Activated CD4-positive, alpha-beta T cell treated with anti-CD3 and anti-CD28 coated beads for 24 hours (primary cell): ENCODE measurements at places on chromosomes 2 and 18.
A peak's percentile ranks its signal among the peaks of the same experiment; 100 is the strongest.

DNA sequence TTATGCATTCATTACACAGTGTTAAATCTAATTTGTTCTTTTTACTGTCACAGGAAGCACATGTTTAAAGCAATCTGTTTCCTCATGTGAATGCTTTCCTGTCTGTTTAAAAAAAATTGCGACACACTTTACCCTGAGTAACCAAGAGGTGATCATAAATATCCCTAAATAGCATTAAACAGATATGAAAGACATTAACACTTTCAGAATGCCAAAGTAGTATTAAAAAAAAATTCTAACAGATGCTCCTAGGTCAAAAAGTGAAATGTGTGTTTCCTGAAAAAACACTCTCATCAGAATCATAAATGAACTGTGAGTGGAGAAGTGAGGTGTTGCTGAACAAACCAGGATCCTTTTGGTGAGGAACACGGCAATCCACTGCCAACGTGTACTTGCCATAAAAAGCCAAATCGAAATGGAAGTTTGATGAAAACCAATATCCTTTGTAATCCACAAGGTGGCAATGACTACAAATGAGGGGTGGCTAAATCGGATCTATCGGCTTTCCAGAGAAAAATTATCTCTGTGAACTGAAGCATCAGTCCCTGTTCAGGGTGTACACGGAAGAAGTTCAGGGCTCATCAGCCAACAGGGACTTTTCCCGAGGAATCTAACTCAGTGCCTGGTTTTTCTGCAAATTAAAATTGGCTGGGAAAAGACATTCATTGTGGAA is 248.9 kb downstream of the TCF4 start:
- no peak for DNase-seq

GRCh38 chr18:63472380-63472779 is 4.4 kb upstream of the SERPINB5 start:
- no peak for DNase-seq

- DNase-seq: no peak
These were observed 5.3 kb upstream of the ORC2 start for GRCh38 chr2:200968735-200969134.

- DNase-seq: no peak
These were observed 32.8 kb downstream of the MSH6 start for GRCh38 chr2:47815764-47816163.

- DNase-seq: no peak
These were observed 17.2 kb downstream of the FHOD3 start for GRCh38 chr18:36314754-36315153.

GRCh38 chr2:97717613-97717995 is 4.2 kb downstream of the ZAP70 start:
- no peak for DNase-seq

GRCh38 chr2:76921006-76921405 is 601.2 kb downstream of the LRRTM4 start:
- no peak for DNase-seq

- no peak for DNase-seq
These were observed 68.6 kb downstream of the CAMKMT start for GRCh38 chr2:44430342-44430741.

DNA sequence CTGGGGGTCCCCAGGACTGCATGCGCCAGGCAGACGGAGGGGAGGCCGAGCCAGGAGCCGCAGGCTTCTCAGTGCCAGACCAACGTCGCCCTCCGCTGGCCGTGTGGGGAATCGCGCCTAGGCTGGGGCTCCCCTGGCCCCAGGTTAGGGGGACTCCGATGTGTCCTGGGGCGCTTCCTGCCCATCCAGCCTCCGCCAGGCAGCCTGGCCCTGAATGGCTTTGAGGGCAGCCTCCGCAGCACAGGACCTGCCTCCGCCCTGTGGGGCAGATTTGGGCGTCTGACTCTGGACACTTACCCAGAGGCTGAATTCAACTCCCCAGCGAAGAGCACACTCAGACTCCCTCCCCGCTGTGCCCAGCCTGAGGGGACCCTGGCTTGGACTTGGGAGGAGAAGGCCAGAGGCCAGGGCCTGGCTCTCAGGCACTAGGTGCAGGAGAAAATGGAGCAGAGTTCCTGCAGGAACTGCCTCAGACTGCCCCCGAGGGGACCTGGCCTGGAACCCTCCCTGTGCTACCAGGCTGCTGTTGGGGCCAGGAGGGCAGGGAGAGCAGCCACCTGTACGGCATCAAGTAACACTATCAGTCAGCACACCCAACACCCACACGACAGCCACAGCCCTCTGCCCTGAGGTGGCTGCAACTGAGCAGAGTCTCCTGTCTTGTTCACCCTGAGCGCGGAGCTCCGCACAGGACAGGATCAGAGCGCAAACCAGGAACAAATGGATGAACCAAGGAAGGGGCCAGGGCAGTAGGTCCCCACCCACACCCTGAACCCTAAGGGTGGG is 597 bp upstream of the TEKT4 start:
- peak; percentile 19 for DNase-seq

DNA sequence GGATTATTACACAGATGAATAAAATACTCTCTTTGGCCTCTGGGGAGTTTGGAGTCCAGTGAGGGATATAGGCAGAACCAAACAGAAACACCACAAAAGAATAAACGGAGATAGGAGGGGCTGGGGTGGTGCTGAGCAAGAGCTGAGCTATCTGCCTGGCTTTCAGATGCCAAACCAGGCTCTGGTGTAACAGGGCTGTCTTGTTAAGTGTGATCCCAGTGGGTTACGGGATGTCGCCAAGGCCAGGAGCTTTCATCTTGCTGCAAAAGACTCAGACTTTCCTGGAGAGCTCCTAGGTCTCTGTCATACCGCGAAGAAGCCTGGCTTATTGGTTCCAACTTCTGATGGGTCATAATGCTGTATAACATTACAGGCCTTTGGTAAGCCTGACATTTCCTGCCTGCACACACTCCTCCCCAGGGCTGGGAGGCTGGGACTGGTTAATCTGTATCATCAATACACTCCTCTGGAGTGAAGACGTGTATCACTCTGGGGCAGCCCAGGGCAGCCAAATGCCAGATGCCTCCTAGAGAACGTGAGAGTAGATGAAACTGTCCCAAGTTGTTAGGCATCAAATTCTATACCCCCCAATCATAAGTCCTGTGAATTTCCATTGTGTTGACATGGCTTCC is 60.5 kb downstream of the STPG4 start:
- DNase-seq: no peak

GRCh38 chr2:38763228-38763627 is 12.1 kb upstream of the SRSF7 start:
- no peak for DNase-seq

- DNase-seq: no peak
These were observed 19.5 kb downstream of the FBXO15 start for GRCh38 chr18:74128159-74128558.

- no peak for DNase-seq
These were observed 229.2 kb downstream of the GLI2 start for GRCh38 chr2:120964819-120965218.

- DNase-seq: peak; percentile 17
These were observed 1.4 kb downstream of the DOCK10 start for GRCh38 chr2:225040856-225041206.

GRCh38 chr2:227455200-227455599 is 16.8 kb upstream of the AGFG1 start:
- DNase-seq: no peak

DNA sequence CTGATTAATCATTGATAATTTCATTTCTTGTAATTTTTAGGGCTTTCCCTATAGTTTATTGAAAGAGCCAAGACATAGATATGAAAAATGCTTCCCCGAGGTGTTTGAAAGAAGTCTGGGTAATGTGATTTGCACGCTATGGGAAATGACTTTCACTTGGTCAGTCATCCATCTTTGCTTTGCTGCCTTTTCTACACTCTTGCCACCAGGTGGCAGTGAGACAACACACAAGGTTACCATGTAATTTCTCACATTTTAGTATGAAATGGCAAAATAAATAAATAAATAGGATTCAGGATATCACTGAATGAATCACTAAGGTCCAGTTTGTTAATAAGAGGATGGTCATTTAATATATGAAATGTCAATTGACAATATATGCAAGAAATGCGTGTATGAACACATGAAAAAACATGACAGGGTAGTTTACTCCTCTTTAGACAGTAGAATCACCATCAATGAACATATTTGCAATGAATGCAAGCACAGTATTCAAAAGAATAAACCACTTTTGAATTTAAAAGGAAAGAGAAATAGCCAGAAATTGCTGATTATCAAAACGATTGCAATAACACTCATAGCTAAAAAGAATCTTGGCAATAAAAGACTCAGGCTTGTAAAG is 52.2 kb upstream of the KCNH7 start:
- no peak for DNase-seq

GRCh38 chr2:171146633-171147032 is 14.1 kb downstream of the TLK1 start:
- no peak for DNase-seq

DNA sequence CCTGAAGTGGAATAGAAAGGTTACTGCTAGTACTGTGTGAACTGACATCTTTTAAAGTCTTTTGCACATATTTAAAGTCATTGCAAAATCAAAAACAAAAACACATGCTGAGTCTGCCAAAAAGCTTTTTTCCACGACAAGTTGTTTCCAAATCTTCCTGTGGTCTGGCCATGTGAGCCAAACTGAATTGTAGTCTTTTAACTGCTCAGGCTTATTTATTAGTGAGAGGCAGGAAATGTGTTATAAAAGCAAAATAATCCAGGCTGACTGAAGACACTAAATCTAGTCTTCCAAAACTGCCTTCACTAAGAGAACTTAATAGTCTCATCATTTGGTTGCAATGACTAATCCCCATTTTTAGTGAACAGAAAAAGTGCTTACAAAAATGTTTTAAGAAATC is 2.3 kb downstream of the KRCC1 start:
- no peak for DNase-seq

DNA sequence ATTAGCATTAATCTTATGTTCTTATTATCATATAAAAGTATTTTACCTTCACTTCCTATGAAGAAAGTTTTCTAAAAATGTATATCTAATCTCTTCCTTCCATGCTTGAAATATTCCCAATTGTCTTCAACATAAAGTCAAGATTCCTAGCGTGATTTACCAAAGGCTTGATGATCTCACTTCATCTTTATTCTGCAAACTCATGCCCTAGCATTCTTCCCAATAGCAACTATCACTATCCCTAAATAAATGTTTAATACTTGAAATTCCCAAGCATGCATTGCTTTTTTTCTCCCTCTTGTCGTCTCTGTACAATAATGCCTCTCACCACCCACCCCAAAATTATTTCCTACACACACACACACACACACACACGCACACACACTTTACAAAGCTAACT is 125.8 kb downstream of the VWC2L start:
- DNase-seq: no peak

- peak; percentile 43 for DNase-seq
These were observed 378 bp upstream of the IAH1 start for GRCh38 chr2:9473985-9474360.

GRCh38 chr18:56900195-56901094 is 246.4 kb upstream of the BOD1L2 start:
- DNase-seq: no peak

GRCh38 chr2:109523121-109523520 is 90.6 kb downstream of the SEPTIN10 start:
- DNase-seq: no peak

GRCh38 chr2:218802386-218802994 is 20.5 kb downstream of the CYP27A1 start:
- DNase-seq: no peak

GRCh38 chr2:159098921-159099411 is 130.5 kb downstream of the TANC1 start:
- DNase-seq: no peak

DNA sequence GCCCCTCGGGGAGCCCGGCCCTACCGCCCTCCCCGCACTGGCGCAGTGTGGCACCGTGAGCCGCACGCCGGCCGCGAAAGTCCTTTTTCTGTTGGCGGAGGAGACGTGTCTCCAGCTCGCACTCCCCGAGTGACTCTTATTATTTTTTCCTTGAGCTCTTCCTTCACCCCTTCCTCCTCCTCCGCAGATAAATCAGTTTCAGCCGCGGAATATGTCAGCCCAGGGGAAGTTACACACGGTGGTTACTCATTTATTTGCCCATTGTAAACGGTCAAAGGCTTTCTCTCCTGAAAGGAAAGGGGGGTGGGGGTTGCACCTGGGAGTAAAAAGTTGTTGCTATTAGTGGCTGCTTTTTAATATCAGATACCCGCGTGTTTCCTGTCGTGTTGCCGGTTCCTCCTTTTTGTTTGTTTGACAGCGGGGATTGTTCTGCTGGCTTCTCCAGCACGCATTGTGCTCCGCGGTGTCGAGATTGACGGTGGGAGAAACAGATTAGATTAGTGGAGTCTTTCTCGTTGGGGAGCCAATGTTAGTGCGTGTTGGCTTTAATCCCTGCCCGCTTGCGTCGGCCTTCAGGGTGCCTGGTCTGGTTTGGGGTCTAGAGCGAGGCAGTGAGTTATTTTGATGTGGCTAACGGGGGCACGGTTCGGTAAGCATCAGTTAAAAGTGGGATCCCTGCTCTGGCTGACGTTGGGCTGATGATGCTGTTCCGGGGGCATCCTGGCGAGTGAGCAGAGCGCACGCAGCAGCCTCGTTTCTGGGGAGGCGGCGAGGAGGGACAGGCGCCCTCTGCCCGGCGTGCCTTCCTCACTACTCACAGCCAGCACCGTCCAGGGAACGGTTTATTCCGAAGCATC is 1.6 kb downstream of the CRIM1 start:
- DNase-seq: no peak

DNA sequence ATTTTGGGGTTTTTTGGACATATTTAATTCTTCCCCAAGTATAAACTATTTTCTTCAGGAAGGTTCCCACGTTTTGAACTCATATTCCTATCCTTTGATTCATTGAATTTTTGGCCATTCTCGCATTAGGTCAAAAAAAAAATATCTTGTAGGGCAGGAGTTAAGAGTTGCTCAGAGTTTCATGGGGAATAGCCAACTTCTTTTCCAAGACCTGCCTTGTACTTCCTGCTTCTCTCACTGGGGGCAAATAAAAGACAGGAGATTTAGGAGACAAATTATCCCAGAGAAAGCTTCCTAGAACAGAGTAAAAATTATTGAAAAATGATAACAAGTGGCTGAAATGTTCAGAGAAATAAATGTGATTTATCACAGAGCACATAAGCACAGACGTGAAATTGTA is 55.2 kb upstream of the BCL11A start:
- DNase-seq: no peak
